ENCODE measurements at places on chromosomes 12 and 14.

GRCh38 chr14:53942970-53943750, 13.5 kb downstream of the BMP4 start:
- DNase-seq, result no peak

GRCh38 chr12:107845980-107846659, 71.6 kb downstream of the ASCL4 start:
- DNase-seq, result no peak

GRCh38 chr12:108816652-108817335, 40.6 kb downstream of the SSH1 start:
- DNase-seq, result no peak

- no peak for DNase-seq
Observed at GRCh38 chr14:31568671-31569070, 7.5 kb downstream of the NUBPL start.

- no peak for DNase-seq
Observed at GRCh38 chr12:12017798-12018197, 52.9 kb upstream of the BCL2L14 start.

DNA sequence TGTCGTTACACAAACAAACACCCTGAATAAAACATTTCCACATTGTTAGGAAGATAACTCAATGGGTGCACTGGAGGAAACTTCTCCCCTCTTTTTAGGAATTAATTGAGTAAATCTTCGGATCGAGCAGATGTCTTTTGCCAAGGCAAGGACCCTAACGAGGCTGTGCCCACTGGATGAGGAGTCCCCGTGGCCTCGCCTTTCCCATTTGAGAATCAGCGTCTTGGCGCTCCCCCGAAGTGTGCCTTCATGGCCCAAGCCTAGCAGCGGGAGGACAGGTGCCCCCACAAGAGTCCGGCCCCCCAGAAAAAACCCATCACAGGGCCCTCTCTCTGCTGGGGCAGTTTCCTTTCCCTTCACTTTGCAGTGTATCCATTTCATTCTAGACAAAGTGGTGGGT, 246.6 kb downstream of the BCL11B start:
- no peak for DNase-seq

DNA sequence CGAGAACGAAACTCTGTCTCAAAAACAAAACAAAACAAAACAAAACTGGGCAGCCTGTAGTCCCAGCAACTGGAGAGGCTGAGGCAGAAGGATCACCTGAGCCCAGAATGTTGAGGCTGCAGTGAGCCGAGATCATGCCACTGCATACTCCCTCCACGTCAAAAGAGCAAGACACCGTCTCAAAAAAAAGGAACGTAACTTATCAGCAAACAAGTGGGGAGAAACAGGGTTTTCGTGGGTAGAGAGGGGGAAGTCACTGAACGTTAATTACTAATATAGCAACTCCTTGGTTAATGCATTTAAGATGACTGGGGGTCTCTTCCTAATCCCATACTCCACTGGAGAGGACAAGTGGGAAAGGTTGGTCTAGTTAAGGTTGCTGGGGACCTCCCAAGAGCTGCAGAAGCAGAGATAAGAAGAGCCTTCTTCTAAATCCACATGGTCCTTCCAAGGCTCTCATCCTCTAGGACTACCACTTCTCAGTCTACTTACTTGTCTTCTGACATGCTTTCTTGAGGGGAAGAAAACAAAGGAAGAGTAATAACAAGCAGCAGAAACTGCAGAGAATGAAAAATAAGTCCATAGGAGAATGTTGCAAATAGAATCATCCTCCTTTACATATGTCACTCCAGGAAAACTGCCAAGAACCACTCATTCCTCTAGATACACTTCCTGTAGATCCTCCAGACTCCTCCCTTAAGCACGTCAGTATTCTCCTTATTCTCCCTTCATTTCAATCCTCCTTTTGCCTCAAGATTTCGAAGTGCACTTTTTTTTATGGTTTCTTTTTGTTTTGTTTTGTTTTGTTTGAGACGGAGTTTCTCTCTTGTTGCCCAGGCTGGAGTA, 5.8 kb downstream of the NUMB start:
- no peak for DNase-seq

- DNase-seq, result no peak
Observed at GRCh38 chr14:34043627-34044372, 92.9 kb upstream of the EGLN3 start.

DNA sequence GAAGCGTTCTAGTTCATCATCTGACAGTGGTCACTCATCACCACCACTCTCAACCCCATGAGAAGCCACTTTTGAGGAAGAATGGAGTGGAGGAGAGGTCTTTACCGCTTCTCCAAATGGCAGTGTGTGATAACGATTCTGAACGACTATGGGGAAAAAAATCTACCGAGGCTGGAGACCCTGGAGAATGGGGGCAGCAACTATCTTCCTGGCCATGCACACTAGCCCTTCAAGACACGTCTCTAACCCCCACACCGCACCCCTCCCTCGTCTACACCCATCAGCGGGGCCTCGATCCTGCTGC, 365 bp downstream of the ING4 start:
- DNase-seq, result no peak

DNA sequence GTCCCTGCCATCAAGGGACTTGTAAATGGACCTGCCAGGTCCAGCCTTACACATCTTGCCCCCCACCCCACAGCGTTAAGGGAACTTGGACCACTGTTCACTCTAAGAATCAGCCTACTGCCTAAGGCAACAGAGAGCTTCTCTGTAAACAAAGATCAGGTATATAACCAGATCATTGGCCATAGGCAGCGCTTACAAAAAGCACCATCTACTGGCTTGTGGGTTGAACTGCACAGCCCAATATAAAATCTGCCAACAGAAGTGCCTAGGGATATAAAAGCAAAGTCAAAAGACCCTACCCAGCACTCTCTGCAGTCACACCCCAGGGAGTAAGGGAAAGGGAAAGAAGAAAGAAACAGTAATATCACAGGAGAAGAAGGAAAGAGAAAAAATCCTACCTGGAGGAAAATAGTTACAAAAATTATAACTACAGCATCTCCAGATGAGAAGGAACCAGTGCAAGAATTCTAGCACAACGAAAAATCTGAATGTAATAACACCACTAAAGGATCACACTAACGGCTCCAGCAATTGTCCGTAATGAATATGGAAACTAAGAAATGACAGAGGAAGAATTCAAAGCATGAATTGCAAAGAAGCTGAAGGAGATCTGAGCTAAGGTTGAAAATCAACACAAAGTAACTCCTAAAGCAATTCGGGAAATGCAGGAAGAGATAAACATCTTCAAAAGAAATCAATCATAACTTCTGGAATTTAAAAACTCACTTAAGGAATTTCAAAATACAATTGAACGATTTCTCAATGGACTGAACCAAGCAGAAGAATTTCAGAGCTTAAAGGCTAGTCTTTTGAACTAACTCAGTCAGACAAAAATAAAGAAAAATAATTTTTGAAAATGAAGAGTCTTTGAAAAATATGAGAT, 95.2 kb upstream of the PCED1B start:
- DNase-seq, result peak; percentile 32

GRCh38 chr12:2970744-2971143, 11.5 kb downstream of the TEAD4 start:
- no peak for DNase-seq

DNA sequence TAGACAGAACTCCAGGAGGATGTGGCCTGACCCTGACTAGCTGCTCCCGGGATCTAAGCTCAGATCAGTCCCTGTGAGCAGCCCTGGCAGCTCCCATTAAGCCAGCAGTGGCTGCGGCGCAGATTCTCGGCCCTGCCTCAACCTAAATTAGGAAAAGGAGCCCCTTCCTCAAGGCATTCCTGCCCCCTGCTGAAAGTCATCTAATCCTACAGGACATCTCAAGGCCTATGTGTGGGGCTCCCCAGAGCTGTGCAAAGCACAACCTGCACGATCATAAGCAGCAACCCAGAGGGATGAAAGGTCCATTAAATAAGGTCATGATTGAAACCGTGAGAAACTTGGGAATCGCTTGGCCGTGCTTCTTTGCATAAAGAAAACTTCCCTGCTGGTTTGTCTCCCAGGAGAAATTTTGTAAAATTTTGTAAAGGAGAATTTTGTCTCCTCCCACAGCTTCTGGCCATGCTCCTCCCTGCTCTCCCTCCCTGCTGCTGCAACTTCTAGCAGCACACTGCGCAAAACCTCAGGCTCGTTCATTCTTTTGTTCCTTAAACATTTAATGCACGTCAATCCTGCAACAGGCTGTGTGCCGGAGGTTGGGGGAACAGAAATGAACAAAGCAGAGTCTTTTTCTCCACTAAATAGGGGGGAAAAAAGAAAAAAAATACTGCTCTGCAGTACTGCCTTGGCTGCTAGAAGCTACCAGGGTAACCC, 96.6 kb upstream of the SLC35F4 start:
- no peak for DNase-seq

DNA sequence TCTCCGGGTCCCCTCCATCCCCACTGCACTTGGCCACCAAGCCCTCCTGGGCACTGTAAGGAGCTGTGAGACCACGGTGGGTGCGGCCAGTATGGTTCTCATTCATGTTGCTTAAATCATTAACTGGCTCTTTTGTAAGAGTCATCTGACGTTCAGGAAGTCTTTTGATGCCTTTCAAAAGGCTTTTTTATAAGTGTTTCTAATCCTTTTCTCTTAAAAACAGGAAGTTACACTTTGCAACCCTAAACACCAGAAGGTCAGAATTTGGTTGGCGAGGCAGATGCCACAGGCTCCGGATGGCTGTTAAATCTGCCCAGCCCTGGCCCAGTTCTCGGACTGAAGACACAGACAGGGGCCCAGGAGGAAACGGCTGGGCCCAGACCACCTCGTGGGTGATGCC, 26.1 kb upstream of the DIO3 start:
- no peak for DNase-seq

GRCh38 chr12:29781705-29782266, 2.0 kb downstream of the TMTC1 start:
- DNase-seq, result no peak

All from COR-L47 (cell line).